ENCODE measurements at places on chromosomes 3 and 15.
A peak's percentile ranks its signal among the peaks of the same experiment; 100 is the strongest.

- DNase-seq = no peak
Measured at GRCh38 chr3:15488002-15488401, 33.5 kb downstream of the COLQ start.

DNA sequence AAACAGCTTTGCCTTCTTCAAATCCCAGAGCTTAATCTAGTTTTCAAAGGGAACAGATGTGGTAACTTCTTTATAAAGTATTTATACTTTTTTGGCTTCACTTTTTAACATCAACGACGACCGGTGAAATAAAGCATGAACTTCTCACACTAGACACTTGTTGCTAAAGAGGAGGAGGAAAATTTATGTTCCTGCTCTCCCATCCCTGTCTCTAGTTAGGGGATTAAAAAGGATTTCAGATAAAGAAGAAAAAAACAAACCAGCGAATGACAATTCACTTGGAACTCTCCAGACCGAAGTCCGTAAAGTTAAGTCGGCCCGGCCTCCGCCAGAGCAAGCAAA, 672 bp downstream of the NEDD4 start:
- no peak for DNase-seq

- no peak for DNase-seq
Measured at GRCh38 chr3:99838755-99839154, 21.1 kb downstream of the CMSS1 start.

- peak; percentile 17 for DNase-seq
Measured at GRCh38 chr3:138036572-138036971, 26.6 kb downstream of the CLDN18 start.

DNA sequence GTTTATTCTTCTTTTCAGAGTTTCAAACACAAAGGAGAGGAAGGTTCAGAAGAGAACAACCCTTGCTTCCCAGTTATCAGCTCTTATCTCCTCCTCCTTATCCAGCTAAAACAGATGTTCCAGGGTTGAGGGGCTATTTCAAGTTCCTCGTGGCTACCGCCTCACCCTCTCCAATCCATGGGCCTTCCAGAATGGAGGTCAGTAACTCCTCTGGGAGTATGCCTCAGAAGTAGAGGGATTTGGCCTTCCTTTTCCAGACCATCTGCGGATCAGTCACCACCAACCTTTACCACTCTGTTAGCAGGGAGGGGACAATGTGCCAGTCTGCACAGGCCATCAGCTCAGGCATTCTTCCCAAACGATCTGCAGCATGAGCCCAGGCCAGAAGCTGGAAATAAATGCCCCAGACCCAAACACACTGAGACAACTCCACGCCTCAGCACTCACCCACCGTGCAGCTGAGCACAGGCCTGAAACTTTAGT, 14.8 kb downstream of the HTR3C start:
- DNase-seq = no peak

DNA sequence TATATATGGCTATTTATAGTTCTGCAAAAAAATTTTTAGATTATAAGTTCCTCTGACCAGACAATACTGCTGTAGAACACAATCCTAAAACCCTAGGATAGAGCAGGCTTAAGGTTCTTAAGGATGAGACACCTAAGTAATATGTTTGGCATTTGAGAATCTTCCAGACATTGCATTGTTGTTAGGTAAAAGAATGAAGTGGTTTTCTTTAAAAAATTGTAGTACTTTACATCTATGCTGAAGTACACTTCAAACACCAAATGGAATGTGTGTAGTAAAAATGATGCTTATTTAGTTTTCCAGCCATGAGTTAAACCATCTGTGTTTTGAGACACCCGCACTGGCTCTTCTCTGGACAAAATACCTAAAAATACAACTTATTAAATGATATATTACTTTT, 857.7 kb downstream of the OTOL1 start:
- DNase-seq = no peak

GRCh38 chr15:65318870-65319356, 14.4 kb downstream of the RNU5B-1 start:
- peak; percentile 78 for DNase-seq

DNA sequence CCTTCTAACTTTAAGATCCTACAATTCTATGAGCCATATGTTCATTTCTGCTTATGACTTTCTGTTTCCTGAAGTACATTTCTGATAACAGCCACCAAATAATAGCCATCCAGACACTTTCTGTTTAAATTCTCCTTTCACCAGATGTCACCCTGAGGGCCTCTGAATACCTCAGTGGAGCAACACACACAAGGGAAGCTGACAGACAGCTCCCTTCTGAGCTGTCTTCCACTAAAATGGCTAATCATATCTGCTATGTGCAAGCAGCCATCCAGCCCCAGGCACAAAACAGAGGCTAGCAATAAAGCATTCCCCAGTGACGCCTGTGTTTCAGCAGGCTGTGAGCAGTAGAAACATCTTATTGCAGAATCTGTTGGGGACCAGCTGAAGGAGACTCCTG, 666.6 kb upstream of the UBE2E2 start:
- no peak for DNase-seq

DNA sequence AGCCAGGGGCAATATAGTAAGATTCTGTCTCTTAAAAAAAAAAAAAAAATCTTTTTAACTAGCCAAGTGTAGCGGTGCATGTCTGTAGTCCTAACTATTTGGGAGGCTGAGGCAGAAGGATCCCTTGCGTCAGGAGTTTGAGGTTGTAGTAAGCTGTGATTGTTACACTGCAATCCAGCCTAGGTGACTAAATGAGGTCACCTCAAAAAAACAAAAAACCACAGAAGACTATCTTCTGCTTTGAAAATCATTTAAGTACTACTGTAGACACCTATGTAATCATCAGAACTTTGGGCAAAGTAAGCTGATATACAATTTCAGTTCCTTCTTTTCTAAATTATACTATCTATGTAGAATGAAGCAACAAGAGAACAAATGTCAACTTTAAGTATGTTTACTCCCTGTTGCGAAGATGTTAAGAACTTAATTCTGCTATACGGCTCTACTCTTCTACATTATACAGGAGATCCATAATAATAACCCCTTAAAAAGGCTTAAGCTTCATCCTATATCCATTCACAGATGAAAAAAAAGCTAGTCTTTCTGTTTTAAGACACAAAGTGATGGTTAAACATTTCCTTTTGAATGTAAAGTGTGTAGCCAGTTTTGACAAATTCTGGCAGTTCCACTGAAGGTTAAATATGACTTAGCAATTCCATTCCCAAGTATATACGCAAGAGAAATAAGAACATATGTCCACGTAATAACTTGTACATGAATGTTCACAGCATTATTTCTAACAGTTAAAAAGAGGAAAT, 15.2 kb downstream of the DAZL start:
- no peak for DNase-seq

DNA sequence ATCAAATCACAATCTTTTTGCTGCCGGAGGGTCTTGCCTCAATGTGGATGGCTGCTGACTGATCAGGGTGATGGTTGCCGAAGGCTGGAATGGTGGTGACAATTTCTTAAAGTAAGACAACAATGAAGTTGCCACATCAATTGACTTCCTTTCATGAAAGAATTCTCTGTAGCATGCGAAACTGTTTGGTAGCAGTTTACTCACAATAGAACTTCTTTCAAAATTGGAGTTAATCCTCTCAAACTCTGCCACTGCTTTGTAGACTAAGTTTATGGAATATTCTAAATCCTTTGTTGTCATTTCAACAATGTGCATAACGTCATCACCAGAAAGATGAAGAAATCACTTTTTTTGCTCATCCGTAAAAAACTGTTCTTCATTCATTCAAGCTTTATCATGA, 65.8 kb downstream of the B3GNT5 start:
- DNase-seq = no peak

All from renal pelvis (tissue), 12 donors.